Fibroblast of lung (primary cell): ENCODE measurements at places on chromosomes 16 and 17. TPM values are rescaled to one million over a fixed set of nuclear protein-coding genes. Genes with fewer than 3 reads are reported as not detected.
A peak's percentile ranks its signal among the peaks of the same experiment; 100 is the strongest.

TM4SF5 gene
- total RNA-seq = not detected in 2 replicates

CHRNE gene
- 0.51 and 0.66 TPM in 2 replicates for total RNA-seq

DNA sequence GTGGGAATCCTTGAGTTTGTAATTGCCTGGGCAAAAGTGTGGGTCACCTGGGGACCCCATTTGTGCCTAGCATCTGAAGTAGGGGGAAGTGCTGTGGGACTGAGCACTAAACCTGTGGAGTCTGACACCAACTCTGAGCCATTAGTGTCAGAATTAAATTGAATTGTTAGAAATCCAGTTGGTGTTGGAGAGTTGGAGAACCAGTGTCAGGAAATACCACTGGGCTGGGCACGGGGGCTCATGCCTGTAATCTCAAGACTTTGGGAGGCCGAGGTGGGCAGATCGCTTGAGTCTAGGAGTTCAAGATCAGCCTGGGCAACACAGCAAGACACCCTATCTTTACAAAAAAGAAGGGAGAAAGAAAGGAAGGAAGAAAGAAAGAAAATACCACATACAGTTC lies 67.5 kb upstream of the BRD7 start:
- no peaks in the 10 kb centered on the region for H3K27me3 ChIP-seq
- no peak overlapping the region for H3K27ac ChIP-seq
- H3K36me3 ChIP-seq = no peaks in the 10 kb centered on the region
- no peak overlapping the region for H3K4me3 ChIP-seq
- H3K4me1 ChIP-seq = no peaks in the 10 kb centered on the region

DNA sequence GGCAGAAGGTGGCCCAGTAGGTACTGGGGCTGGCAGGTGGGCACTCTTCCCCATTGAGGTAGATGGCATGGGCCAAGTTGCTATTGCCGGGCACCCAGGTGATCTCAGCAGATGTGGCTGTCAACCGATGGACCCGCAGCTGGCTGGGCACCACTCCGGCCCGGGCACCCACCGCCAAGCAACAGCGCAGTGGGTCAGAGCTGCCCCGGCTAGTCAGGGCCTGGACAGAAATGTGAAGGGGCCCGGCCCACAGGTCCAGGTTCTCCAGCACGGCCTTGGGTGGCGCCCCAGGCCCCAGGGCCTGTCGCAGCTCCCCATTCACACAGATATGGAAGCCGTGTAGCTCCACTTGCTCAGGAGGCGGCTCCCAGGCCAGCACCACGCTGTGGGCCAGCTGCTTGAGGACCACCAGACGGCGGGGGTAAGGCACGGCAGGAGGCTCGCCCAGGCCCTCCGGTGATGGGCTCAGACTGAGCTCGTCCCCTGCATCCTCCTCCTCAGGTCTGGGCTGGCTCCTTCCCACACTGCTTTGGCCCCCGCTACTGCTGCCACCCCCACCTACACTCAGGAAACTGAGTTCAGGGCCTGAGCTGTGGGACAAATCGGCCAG lies 16.5 kb downstream of the TSPOAP1 start:
- no peak overlapping the region for H3K4me3 ChIP-seq
- DNase-seq = no peak
- no peaks in the 10 kb centered on the region for H3K4me1 ChIP-seq
- H3K27me3 ChIP-seq = no peaks in the 10 kb centered on the region
- H3K36me3 ChIP-seq = no peaks in the 10 kb centered on the region

- no peak overlapping the region for H3K27ac ChIP-seq
- no peak overlapping the region for H3K4me3 ChIP-seq
- H3K27me3 ChIP-seq = no peaks in the 10 kb centered on the region
- H3K4me1 ChIP-seq = no peaks in the 10 kb centered on the region
Measured at GRCh38 chr16:65480281-65481091, 358.6 kb upstream of the CDH11 start.

GRCh38 chr16:18841833-18842525 lies 40.6 kb upstream of the ARL6IP1 start:
- H3K27ac ChIP-seq = no peak overlapping the region
- no peak for DNase-seq
- no peaks in the 10 kb centered on the region for H3K27me3 ChIP-seq
- no peak overlapping the region for H3K4me3 ChIP-seq

GRCh38 chr16:58329135-58329534 lies 34.3 kb upstream of the PRSS54 start:
- H3K4me3 ChIP-seq = no peak overlapping the region
- no peaks in the 10 kb centered on the region for H3K36me3 ChIP-seq
- H3K4me1 ChIP-seq = no peaks in the 10 kb centered on the region
- DNase-seq = peak; percentile 38

DNA sequence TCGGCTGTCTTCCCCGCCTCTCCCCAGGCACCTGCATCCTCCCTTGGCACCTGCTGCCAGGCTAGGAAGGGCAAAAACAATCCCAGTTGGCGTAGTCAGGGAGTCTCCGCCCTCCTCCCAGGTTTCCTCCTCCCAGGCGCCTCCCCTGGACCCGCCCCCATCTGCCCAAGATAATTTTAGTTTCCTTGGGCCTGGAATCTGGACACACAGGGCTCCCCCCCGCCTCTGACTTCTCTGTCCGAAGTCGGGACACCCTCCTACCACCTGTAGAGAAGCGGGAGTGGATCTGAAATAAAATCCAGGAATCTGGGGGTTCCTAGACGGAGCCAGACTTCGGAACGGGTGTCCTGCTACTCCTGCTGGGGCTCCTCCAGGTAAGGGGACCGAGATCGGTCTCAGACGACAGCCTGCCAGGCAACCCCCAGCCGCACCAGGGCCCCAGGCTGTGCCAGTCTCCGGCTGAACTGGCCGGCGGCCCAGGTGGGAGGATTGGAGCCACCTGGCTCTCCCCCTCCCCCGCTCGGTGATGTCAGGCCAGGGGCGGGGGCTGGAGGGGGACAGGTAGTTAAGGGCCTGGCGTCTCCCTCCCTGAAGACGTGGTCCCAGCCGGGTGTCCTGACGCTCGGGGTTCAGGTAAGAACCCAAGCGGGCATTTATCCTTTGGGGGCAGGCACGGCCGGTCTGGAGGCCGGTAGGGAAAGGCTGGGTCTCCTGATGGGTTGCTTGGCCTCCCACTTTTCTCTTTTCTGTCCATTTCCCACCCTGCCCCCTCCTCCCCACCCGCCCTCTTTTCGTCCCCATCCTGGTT lies at the start of gene GRB7:
Gene GRB7, plus strand, starts transcription at position 179 of the 808 bp plus-strand sequence. CDS start 4,364 bp downstream, outside the sequence.
- no peak within 1 kb of the TSS for H3K4me3 ChIP-seq
- no peaks in the 10 kb centered on the region for H3K36me3 ChIP-seq
- peaks cover 8% of the 10 kb centered on the region for H3K4me1 ChIP-seq
- H3K27ac ChIP-seq = no peak within 1 kb of the TSS
- H3K27me3 ChIP-seq = peaks cover 8% of the 10 kb centered on the region

DNA sequence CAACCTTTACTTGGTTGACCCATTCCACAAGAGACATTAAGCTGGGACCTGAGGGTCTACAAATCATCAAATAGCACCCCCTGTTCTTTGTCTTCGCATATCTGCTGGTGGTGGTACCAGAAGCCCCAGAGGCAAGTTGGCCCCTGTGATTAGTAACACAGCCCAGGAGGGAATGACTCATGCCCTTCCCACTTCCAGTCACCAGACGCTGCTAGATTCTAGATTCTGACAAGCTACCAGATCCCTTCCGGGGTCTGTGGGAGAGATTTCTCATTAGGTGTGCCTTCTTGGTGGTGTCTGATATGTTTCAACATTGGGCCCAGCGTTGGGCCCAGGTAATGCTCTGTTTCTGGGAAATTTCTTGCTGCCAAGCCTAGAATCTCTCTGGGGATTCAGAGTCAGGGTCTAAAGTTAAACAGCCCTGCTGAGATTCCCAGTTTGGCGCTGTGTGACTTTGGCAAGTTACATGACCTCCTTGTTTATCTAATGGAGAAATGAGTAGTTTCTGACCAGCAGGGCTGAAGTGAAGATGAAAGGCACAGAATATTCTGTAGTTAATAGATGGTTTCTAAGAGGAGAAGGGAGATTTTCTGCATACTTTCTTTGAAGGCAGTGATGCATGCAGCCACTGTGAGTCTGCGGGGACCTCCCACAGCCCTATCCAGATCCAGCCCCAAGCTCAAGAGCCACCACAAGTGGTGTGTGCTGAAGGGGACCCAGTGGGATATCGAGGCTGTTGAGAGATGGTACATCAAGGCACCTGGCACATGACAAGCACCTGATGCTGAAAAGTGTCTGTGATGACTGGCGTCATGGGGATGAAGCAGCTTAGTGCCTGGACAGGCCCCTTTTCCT lies 3.9 kb downstream of the TRPV2 start:
- peaks cover 35% of the 10 kb centered on the region for H3K4me1 ChIP-seq
- DNase-seq = peak; percentile 93
- H3K36me3 ChIP-seq = peaks cover 25% of the 10 kb centered on the region
- H3K27me3 ChIP-seq = no peaks in the 10 kb centered on the region
- peak overlapping the region; percentile 91 for H3K27ac ChIP-seq
- H3K4me3 ChIP-seq = peak overlapping the region; percentile 4

DNA sequence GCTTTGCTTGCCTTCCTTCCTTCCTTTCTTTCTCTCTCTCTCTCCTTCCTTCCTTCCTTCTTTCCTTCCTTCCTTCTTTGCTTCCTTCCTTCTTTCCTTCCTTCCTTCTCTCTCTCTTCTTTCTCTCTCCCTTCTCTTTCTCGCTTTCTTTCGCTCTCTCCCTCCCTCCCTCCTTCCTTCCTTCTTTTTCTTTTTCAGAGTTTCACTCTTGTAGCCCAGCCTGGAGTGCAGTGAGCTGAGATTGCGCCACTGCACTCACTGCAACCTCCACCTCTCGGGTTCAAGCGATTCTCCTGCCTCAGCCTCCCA lies 17.9 kb downstream of the FOXJ1 start:
- no peak overlapping the region for H3K4me3 ChIP-seq
- no peaks in the 10 kb centered on the region for H3K4me1 ChIP-seq
- no peaks in the 10 kb centered on the region for H3K36me3 ChIP-seq
- no peak overlapping the region for H3K27ac ChIP-seq
- DNase-seq = no peak

DNA sequence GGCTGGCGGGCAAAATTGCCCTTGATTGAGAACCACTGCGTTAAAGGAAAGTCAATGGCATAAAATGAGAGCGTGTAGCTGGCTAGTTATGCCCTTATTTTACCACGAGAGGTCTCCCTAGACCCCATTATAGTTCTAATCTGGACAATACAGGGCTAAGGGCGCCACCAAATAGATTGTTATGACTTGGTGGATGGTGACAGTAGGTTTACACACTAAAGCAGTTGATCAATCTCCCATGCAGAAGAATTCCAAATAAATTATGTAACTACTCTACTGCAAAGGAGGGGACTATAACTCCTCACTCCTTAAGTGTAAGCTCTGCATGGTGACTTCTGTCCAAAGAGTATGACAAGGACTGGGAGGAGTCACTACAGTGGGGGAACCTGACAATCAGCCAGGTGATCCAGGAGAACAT lies 20.4 kb upstream of the YPEL2 start:
- no peaks in the 10 kb centered on the region for H3K4me1 ChIP-seq
- H3K4me3 ChIP-seq = no peak overlapping the region
- no peak for DNase-seq
- no peak overlapping the region for H3K27ac ChIP-seq

DNA sequence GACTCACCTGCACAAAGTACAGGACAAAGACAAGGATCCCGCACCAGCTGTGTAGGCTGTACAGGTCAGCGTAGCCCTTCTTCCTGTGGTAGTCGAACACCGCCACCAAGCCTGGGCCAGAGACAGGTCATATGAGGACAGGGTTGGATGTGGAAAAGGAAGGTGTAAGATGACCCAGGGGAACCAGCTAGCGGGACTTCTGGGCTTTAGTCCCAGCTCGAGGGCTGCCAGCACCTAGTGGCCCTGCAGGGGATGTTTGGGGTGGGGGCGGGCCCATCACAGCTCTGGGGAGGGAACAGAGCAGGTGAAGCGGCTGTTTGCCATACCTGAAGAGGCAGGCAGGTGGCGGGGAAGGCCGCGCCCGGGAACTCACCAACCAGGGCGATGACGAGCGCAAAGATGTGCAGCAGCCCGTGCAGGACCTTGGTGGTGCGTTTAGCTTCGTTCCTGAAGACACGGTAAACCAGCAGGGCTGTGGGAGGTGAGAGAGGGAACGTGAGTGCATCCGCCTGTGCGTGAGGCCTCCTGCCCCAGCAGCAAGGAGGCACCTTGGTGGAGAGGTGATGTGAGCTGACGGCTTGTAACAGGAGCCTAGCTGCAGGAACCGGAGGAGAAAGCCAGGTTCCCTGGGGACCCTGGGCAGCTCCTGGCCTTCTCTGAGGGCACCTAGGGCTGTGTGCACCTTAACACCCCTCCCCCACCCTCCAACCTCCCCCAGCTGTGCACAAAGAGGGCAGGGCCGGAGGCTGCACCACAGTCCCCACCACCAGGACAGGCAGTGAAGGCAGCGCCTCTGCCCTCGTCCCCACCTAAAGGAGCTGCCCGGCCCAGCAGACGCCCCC lies 10.2 kb downstream of the CYB561 start:
- H3K27ac ChIP-seq = no peak overlapping the region
- H3K4me1 ChIP-seq = peaks cover 15% of the 10 kb centered on the region
- no peak overlapping the region for H3K4me3 ChIP-seq
- H3K27me3 ChIP-seq = no peaks in the 10 kb centered on the region
- H3K36me3 ChIP-seq = peaks cover 2% of the 10 kb centered on the region

DNA sequence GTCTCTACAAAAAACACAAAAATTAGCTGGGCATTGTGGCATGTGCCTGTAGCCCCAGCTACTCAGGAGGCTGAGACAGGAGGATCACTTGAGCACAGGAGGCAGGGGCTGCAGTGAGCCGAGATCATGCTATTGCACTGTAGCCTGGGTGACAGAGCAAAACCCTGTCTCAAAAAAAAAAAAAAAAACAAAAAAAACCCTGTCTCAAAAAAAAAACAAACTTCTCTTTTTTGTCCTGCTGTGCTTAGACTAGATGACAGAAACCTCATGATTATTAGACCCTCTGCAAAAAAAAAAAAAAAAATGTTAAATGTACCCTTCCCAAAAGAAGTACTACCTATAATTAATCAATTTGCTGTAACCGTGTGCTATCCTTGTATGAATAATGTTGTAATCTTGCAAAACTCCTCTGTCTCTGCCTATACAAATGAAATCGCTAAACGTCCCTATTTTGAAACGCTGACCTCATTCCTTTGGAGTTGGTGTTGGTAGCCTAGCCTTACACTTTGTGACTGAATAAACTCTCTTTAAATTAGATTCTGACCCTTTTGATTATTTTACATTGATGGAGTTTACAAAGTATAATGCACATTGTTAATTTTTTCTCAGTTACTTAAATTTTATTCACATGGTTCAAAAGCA lies 13.6 kb upstream of the DHRS7B start:
- H3K27ac ChIP-seq = no peak overlapping the region
- no peaks in the 10 kb centered on the region for H3K36me3 ChIP-seq
- no peak overlapping the region for H3K4me3 ChIP-seq
- H3K27me3 ChIP-seq = peaks cover 2% of the 10 kb centered on the region
- no peaks in the 10 kb centered on the region for H3K4me1 ChIP-seq

DNA sequence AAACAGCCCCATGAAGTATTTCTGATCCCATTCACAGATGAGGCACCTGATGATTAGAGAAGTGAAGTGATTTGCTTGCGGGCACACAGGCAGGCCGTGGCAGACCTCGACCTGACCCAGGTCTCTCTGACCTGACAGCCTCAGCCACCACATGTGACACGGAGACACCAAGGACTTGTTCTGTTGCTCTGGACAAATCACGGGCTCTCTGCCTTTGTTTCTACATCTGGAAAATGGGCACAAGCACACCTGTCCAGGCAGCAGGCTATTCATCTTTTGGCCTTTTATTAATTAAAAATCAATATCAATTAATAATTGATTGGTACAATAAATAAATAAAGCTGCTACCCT lies 3.4 kb downstream of the MAP3K14 start:
- peaks cover 34% of the 10 kb centered on the region for H3K4me1 ChIP-seq
- DNase-seq = no peak
- H3K36me3 ChIP-seq = peaks cover 4% of the 10 kb centered on the region
